ENCODE measurements at places on chromosomes 3 and 15.

DNA sequence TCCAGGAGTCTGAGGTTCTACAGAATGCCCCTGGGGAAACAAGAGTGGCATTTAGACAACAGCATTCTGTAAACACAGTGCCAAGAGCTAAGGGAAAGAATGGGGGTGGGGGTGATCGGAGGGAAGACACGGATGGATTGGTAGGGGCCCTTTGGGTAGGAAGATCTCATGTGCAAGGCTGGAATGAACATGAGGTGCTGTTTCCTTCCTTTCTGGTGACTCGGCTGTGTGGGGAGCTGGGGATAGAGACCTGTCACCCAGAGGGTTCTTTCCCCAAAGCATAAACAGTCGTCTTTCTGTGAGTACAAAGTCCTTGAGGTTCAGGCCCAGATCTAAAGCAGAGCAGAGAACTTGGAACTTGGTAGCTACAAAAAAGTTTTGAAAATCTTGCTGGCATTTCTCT is 11.7 kb downstream of the TPM1 start:
- DNase-seq = no peak

GRCh38 chr3:196788528-196788927 is 48.9 kb downstream of the PAK2 start:
- DNase-seq = no peak

DNA sequence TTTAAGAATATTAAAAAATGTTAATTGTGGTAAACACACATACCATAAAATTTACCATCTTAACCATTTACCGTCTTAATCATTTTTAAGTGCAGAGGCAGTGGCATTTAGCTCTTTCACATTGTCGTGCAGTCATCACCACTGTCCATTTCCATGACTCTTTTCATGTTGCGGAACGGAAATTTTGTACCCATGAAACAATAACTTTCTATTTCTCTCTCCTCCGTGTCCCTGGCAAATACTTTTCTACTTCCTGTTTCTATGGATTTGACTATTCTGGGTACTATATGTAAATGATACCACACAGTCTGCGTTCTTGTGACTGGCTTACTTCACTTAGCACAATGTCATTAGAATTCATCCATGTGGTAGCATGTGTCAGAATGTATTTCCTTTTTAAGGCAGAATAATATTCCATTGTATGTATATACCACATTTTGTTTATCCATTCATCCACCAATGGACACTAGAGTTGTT is 27.9 kb downstream of the AKAP13 start:
- peak; percentile 34 for DNase-seq

GRCh38 chr3:143814443-143814889 is 33.8 kb downstream of the SLC9A9 start:
- no peak for DNase-seq

DNA sequence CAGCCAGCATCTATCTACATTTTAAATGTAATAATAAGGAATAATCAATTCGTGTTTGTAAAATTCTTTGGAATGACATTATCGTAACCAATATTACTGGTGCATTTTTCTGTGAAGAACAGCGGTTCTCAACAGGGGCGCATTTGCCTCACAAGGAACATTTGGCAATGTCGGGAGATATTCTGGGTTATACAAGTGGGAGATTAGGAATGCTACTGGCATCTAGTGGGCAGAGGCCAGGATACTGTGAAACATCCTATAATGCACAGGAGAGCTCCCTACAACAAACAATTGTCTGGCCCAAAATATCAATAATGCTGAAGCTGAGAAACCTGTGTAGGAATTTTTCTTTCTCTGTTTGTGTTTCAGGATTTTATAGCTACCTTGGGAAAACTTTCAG is 25.0 kb downstream of the ACP3 start:
- no peak for DNase-seq

GRCh38 chr3:53555068-53555588 is 60.7 kb downstream of the CACNA1D start:
- peak; percentile 18 for DNase-seq

- DNase-seq = no peak
These were observed 18.0 kb upstream of the SLC30A4 start for GRCh38 chr15:45540531-45540930.

DNA sequence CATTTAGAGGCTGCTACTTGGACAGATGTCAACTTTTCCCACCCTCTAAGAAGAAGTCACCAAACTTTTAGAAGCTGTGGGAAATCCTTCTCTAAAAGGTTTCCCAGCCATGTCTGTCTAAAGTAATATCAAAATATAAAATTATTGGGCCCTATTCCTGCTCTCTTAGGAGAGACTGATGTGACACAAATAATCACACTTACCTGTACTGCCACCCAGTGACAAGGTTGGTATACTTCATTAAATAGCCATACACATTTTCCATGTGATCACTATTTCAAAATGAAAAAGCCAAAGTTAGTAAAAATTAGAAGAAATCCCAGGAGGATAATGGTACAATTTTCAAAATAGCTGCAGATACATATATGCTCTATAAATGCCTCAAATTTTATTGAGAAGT is 12.6 kb downstream of the OSBPL11 start:
- DNase-seq = no peak

GRCh38 chr3:9362731-9363530 is at the start of gene THUMPD3:
THUMPD3 (plus strand) TSS chr3:9363054; CDS start chr3:9365069, 2,015 bp downstream.
- DNase-seq = peak; percentile 93
